ENCODE measurements at places on chromosomes 6 and 20.

DNA sequence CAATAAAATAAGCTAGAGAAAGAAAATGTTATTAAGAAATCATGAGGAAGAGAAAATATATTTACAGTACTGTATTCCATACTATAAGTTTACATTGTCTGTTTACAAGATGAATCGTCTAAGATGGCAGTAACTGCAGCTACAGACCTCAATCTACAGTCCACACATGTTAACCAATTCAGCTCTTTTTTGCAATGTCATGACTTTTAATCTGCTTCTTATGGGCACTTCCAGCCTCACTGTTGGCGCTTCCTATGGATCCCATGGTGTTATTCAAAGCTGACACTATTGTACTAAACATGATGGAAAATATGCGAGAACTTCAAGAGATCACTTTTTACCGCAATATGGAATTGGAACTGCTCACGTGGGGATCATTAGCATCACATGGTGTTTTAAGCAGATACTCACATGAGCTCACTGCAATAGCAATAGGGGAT is 451.5 kb upstream of the CITED2 start:
- DNase-seq = no peak

DNA sequence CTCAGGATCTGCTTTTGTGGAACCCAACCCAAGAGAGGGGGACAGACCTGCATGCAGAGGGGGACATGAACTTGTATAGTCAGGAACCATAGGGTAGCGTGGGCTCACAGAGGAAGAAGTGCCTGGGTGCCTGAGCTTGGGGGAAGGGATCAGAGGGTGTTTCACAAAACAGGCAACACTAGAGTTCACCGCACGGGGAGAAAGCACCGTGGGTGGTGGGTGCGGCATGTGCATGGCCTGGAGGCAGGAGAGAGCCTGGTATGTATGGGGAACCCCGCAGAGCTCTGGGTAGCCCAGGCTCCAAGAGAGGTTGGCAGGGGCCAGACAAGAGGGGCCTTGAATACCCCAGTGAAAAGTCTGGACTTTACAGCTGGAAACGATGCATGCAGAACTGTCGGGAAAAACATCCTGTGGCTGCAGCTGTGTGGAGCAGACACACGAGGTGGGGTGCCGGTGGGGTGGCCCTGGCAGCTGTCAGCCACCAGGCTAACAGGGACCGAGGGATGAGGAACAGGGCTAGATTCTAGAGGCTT is 6.7 kb upstream of the EMILIN3 start:
- DNase-seq = no peak

GRCh38 chr6:136860043-136860442 is 37.7 kb downstream of the PEX7 start:
- no peak for DNase-seq

- DNase-seq = no peak
Observed at GRCh38 chr6:161198783-161199460, 74.9 kb downstream of the AGPAT4 start.

- no peak for DNase-seq
Observed at GRCh38 chr6:20417819-20418218, 16.1 kb downstream of the E2F3 start.

- no peak for DNase-seq
Observed at GRCh38 chr6:25233226-25233625, 45.9 kb upstream of the CARMIL1 start.

DNA sequence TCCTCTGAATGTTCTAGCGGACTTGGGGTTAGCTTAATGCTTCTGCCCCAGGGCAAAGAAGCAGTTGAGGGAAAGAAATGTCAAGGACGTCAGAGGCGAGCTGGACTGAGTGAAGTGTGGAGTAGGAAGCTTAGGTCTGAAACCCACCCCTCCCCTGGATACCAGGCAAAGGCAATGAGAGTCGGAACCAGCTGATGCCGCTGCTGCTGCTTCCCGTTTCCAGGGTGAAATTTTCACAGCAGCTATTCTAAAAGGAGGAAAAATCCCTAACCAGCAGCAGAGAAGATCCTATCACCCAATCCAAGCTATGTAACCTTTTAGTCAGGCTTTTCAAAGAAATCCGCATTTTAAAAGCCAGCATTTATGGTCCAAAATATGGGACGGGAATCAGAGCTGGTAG is 564.3 kb downstream of the LMBRD1 start:
- no peak for DNase-seq

DNA sequence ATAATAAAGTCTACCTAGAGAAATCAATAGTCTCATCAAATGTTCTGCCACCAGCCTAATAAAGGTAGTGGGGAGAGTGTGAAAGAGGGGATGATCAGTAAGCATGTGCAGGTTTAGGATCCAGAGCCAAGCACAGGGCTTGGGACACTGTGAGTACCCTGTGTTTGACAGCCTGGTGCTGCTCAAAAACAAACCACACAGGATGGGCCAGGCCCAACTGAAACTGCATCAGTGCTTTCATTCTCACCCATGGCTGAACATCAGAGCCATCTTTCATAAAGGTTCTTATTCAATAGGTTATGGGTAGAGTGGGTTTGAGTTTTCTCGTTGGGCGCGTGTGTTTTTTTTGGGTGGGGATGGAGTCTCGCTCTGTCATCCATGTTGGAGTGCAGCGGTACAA is 87.3 kb upstream of the NHSL1 start:
- DNase-seq = no peak

Data from GF-D8 (cell line).